Stimulated activated CD8-positive, alpha-beta memory T cell treated with anti-CD3 and anti-CD28 coated beads, Interleukin-7, amount 100 ng/mL, for 48 hours (primary cell): ENCODE measurements at places on chromosomes 11 and 22.

DNA sequence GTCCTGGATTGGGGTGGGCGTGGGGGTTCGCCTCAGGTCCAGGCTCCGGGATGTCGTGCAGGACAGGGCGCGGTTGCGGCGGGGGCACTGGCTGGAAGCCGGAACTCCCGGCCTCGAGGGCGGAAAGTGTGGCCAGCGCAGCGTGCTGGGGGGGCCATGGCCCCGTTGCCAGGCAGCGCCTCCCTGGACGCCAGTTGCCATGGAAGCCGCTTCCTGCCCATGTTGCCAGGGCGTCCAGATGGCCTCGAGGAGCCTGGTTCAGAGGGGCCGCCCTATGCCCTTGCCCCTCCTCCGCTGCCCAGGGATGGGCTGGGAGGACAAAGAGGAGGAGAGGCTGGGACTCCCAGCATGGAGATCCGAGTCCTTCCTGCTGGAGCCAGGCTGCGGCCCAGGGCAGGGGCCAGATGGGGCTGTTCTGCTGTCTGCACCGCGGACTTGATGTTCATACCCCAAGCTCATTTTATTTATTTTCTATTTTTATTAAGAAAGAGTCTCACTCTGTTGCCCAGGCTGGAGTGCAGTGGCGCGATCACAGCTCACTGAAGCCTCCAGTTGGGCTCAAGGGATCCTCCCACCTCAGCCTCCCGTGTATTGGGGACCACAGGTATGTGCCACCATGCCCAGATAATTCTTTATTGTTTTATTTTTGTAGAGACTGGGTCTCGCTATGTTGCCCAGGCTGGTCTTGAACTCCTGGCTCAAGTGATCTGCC lies 4.6 kb upstream of the CCDC188 start:
- DNase-seq: no peak

DNA sequence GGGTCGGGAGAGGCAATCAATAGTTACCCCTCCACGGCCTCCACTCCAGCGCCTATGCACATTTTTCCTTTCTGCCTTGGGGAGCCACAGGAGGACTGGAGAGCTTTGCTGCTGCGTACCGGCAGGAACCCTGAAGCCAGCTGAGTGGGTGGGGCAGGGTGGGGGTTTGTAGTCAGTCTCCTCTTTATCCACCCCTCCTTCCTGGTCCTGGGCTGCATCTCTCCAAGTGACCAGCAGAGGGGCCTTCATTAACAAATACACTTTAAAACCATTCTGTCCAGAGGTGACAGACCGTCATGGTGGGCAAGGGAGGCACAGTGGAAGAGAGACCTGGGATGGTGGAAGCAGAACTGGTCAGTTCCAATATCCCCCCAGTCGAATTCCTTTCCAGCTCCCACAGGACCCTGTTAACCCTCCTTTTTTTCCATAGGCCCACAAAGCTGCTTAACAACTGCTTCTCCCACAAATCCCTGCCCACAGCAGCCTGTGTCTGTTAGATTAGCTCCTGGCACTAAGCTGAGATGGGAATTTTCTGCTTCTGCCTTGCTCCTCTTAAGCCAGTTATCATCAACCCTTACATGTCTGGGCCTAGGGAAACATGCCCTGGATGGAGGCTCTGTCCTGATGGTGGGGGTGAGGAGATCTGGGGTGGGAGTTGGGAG lies 3.9 kb upstream of the ABCG4 start:
- no peak for DNase-seq

GRCh38 chr11:63019506-63019905 lies 3.9 kb upstream of the SLC22A8 start:
- DNase-seq: no peak

GRCh38 chr11:67033661-67034166 lies 10.8 kb downstream of the SYT12 start:
- DNase-seq: no peak

DNA sequence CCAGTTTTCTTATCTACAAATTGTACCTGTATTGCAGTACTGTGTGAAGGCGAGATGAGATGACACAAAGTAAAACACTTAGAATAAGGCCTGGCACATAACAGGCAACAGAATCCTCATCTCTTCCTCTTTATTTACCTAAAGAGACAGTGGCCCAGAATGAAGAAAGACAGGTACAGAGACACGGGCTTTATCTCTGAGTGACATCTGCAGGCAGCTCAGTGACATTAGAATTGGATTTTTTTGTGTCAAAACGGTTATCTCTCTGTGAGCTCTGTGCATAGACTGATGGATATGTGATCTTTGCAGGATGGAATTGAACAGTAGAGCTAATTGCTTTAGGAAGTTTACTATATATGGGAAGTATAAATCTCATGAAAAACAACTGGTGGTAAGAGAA lies 36.2 kb upstream of the TRPC6 start:
- DNase-seq: no peak

GRCh38 chr11:119421941-119422808 lies 797 bp downstream of the THY1 start:
- DNase-seq: no peak

DNA sequence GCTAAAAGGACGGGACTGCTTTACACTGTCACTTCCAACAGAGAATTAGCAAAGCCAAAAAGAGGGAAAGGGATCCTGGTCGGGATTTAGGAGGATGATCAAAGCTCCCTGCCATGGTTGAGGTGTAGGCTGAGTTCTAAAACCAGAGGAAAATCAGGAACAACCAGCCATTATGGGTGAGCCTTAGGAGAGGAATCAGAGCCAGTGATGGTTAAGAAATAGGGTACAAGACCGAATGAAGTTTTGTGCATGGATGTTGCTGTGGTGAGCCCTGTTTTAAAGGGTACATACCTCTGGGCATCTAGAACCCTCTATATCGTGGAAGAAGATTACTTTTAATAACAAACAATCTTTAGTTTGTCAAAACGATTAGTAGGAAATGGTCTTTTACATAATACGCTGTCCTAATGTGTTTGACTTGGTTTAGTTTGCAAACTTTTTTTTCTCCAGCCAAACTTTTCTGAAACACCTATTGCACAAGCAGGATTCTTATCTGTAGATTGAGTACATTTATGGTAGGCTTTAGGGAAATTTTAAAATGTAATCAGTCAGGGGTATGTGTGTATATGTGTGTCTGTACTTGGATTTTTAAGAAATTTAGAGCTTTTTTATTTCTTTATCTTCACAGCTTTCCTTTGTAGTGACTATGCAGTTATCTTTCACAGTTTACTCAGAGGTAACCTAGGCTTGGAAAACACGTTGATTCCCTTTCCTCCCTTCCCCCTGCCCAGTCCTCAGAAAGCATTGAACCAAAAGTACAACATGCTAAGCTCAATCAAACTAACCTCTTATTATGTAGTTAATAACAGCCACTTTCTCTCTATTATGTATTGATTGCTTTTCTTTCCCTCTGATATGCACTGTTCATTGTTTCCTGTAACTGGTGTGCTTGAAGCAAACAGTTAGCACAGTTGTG lies 26.8 kb downstream of the TRIM44 start:
- DNase-seq: no peak

- DNase-seq: no peak
These were observed 94.7 kb upstream of the RASSF10 start for GRCh38 chr11:12914400-12914912.

DNA sequence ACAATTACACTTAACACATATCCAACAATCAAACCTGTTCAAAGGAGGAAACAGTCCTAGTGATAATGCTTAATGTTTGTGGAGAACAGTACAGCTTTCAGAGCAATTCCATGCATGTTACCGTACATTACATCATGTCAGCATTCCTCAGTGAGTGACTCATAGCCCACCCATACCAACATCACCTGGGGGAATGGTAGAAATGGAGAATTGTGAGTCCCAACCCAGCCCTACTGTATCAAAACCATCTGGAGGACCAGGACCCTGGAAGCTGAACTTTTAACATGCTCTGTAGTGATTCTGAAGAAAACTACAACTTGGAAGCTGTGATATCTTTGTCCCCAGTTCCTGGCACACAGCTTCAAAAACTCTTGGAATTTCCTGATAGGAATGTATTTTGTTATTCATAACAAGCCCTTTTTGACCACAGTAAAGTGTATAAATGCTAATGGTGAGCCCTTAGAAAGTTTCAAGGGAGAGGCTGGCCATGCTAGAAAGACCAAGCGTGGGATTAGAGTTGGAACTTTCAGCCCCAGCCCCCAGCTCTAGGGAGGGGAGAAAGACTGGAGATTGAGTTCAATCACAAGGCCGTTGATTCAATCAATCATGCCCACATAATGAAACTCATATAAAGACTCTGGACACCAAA lies 301.1 kb downstream of the BUD13 start:
- DNase-seq: no peak

GRCh38 chr11:119362741-119363080 lies 16.2 kb upstream of the MFRP start:
- no peak for DNase-seq

GRCh38 chr11:38176686-38177322 lies 1578.8 kb upstream of the RAG2 start:
- DNase-seq: no peak

GRCh38 chr11:75214411-75214821 lies 26.2 kb upstream of the TPBGL start:
- peak; percentile 54 for DNase-seq

DNA sequence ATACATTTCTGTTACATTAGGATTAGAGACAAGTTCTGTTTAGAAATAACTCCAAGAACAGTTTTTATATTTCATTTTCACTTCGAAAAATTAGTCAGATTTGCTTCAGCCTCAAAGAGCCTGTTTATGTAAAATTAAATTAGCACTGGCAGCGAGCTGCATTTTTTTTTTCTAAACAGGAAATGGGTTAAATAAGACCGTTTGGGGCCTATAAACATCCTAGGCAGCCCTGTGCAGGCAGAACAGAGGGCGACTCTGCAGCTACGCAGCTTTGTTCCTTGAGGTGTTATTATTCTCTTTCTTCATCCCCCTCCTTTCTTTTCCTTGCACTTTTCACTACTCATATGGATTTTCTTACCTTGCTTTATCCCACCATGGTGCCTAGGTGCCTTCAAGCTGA lies 48.7 kb downstream of the CWC15 start:
- no peak for DNase-seq

DNA sequence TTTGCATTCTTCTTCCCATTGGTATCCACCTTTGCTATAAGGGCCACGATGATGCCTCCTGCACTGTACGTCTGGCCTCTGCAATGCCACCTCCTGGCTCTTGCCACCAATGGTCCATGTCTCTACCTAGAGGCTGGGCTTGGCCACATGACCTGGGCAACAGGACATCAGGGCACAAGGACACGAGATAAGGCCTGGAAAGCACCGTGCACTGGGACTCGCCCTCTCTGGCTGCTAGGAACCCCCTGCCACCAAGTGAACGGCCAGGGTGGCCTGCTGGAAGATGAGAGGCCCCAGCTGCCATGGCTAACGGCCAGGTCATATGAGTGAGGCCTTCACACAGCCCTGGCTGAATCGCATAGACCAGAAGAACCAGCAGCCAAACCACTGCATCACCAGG lies 87.4 kb downstream of the TRMU start:
- DNase-seq: no peak

GRCh38 chr11:73622926-73623593 lies 23.3 kb upstream of the PLEKHB1 start:
- DNase-seq: no peak

DNA sequence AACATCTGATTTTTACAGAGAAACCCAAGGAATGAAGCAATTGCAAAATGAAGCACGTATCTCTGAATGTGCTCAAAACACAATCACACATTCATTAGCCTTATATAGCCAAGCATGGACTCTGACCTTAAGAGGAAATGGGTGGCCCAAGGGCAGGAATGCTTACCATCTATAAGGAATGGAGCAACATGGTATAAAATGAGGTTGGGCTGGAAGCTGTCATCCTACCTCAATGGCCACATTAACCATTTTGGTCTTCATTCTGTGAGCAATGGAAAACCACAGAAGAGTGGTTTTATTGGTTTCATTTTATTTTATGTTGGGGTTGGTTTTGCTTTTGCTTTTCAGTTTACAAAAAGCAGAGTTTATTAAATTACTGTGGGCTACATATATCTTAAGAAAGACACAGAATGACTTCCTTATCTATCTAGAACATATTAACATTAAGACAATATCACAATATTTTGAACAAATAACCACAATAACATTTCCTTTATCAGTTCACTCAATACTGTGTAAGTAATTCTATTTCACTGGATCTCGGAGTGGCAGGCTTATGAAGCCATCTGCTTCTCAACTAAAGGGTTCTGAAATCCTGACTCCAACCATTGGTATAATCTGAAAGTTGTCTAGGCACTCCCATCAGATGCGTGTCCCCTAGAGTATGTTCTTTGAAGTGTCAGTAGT lies 10.8 kb upstream of the MS4A13 start:
- no peak for DNase-seq

- DNase-seq: no peak
These were observed 105.6 kb downstream of the SLC1A2 start for GRCh38 chr11:35313760-35314153.

GRCh38 chr22:43885319-43885671 lies 6.5 kb downstream of the PNPLA5 start:
- DNase-seq: no peak

GRCh38 chr11:122097419-122098001 lies 18.5 kb downstream of the BLID start:
- DNase-seq: no peak

- no peak for DNase-seq
These were observed 27.2 kb downstream of the PHLDB1 start for GRCh38 chr11:118634431-118635236.

DNA sequence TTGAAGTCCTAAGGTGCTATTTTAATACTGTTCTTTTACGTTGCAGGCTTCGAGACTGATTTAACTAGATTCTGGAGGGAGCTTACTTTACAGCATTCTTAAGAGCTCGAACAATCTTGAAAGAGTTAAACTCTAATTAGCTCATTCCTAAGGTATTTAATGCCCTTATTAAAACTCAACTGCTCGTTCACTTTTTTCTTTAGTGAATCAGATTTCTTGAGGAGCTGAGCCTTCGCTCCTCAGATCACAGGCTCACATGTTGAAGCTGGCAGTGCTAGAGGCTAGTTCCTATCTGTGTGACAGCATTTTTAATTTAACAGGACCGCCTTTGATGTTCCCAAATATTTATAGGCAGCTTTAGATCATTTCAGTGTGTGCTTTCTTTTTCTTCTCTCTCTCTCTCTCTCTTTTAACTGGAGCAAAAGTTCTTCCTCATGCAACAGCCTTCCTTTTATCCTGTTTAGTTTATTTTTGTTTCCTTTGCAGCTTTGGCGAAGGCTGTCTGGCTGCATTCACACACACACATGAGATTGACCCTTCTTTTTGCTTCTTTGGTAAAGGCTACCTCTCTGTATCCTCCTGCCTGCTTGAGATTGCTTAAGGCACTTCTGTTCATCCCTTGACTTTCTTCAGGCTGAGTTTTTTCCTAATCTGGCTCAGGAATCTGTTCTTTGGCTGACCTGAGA lies 21.0 kb downstream of the ZNRF3 start:
- DNase-seq: no peak

DNA sequence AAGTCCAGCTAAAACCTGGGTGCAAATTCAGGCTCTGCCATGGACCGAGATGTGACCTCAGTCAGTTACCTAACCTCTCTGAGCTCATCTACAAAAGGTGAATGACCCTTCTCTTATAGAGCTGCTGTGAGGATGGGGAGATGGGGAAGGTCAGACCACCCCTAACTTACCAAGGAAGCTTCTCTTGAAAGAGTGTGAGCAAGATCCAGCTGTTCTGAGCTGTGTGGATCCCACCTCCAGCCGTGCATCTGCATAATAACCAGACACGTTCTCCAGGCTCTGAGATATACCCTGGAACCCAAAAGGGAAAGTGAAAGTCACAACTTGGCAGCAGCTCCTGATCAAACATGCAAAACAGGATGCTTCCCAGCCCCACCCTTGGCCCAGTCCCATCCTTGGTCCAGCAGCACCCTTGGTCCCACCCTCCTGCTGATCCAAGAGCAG lies at the start of gene APOL3:
Gene APOL3, minus strand, starts transcription at position 257 of the 444 bp plus-strand sequence. CDS start 11,700 bp downstream, outside the sequence.
- DNase-seq: no peak

- no peak for DNase-seq
These were observed 125.9 kb upstream of the SYT13 start for GRCh38 chr11:45412051-45412471.

GRCh38 chr11:130051082-130051481 lies 18.6 kb upstream of the APLP2 start:
- no peak for DNase-seq
